Suppressor macrophage treated with lipopolysaccharide for 1 hour (primary cell): ENCODE measurements at places on chromosomes 12 and 14.

- DNase-seq: no peak
These were observed 6.2 kb downstream of the IFT43 start for GRCh38 chr14:75991753-75992152.

- DNase-seq: peak; percentile 22
These were observed 53.3 kb downstream of the IRAK3 start for GRCh38 chr12:66242311-66242710.

DNA sequence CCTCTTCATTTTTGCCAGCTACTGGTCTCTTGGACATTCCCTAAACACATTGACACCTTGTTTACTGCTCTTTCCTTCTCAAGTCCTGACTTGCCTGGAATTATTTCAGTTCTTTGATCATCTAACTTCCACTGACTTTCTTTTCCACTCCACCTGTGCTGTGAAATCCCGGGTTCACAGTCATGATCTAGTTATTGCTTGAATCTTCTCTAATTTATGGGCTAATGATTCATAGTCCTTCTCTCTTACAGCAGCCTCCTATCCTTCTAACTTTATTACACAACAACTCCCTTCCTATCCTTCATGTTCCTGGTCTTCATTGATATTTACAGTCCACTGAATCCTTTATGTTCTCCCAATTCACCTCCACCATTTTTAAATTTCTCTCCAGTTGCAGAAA is 260.1 kb downstream of the C12orf75 start:
- no peak for DNase-seq

DNA sequence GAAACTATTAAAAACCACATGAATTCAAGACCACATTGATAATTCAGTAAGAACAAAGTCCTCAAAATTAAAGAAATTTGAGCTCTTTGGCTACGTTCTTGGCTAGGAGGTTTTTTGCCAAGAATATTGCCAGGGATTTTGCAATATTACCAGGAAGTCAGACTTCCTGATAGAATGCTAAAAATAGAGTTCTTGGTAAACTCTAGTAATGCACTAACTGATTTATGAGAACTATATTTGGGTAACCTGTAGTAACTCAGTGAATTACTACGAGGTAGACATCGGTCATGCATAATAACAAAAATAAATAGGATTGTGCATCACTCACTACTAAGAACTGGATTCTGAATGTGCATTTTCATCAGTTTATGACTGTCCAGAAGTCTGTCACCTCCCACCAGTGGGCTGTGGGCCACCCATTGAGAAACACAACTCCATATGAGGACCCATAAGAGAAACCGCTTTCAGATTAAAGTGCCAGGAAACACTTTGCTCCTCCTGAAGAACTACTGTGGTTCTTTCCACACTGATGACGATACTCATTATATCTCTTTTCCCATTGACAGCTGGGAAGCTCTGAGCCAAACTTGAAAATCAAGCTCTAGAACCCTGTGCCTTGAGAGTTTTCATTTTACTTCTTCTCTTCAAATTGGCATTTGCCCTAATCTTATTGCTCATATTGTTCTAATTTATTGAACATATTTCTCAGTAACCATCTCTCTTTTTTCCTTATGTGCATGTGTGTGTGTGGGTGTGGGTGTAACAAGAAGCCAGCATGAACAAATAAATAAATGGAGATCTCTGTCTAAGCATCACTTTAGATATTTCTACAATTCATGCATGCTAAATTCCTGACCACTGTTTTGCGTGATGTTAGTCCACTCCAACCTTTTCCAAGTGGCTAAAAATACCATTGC is 116.6 kb downstream of the BCL11B start:
- DNase-seq: peak; percentile 7

DNA sequence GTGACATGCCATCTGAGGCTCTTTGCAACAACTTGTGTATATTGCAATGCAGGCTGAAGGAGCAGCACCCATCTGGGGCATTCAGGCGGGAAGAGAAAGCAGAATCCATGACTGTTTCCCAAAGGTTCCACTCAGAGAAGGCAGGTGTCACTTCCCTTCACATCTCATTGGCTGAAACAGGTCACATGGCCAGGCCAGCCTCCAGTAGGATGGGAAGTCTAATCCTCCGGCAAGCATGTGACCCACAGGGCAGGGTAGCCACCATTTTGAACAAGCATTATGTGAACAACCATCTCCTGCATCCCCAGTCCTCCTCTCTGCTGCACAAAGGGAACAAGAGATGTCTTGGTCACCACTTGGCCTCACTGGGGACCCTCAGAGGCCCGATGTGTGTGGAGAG is 70.6 kb downstream of the RIN3 start:
- DNase-seq: no peak

DNA sequence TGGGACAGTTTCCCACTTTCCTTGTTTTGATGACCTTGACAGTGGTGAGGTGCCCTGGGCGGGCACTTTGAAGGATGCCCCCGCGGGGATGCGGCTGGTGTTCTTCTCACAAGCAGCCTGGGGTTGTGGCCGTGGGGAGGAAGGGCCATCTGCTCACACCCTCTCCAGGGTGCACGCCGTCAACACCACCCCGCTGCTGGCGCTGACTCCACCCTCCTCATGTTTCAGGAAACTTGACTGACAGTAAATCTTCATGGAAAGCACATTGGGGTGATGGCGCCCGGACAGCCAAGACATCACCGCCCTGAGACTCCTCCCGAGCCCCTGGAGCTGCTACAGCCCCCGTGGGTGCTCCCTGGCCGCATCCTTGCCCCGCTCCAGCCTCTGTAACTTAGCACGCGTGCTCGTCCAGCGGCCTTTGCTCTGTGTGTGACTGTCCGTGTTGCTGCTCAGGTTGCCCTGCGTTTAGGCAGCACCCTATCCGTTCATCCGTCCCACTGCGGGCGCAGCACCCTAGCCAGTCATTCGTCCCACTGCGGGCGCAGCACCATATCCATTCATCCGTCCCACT is 150.2 kb upstream of the C14orf180 start:
- DNase-seq: no peak

DNA sequence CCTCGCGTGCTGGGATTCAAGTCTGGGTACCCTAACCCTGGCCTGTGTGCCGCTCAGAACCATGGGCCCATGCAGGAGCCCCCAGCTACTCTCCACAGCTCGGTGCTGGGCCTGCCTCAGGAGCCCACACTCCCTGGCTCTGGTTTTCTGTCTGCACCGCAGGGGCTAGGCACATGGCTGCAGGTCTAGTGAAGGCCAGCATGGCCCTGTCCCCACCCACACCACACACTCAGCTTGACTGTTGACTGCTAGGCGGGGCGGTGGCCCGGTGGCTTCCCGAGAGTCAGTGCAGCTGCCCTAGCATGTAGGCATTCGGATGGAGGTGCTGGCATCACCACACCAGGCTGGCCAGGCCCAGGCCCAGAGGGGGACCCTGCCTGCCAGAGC is 7.9 kb downstream of the INF2 start:
- no peak for DNase-seq

DNA sequence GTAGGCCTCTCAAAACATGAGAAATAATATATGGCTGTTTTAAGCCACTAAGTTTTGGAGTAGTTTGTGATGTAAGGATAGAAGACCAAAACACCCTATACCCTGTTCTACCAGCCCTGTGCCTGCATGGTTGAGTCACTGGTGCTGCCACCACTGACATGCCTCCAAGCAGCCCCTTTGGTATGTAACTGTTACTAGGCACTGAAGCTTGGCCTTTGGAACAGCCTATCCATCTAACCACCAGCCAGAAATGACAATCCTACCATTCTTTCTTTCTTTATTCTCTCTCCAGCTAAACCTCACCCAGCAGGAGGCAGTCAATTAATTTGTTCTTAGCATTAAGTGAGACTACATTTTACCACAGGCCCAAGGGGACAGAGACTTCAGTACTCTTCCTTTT is 240.3 kb downstream of the MSRB3 start:
- DNase-seq: no peak

GRCh38 chr14:60350366-60350720 is 101.3 kb downstream of the PPM1A start:
- DNase-seq: no peak

- no peak for DNase-seq
These were observed 51.3 kb downstream of the CCDC85C start for GRCh38 chr14:99552572-99553216.

DNA sequence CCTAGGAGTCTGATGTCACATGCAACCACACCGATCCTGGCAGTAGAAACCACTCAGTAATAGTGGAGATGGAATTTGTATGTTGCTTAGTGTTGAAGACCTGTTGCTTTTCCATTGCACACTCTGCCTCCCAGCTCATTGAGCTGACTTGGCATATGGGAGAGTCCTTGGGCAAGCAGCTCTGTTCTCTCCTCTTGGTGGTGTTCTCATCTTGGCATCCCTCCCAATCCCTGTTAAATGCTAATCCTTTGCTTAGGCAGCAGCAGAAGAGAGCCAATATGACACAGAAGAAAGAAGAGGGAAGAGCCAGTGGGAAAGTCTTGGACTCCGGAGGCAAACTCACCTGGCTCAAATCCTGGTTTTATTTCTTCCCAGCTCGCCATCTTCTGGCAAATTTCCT is 178.0 kb upstream of the CAND1 start:
- no peak for DNase-seq

DNA sequence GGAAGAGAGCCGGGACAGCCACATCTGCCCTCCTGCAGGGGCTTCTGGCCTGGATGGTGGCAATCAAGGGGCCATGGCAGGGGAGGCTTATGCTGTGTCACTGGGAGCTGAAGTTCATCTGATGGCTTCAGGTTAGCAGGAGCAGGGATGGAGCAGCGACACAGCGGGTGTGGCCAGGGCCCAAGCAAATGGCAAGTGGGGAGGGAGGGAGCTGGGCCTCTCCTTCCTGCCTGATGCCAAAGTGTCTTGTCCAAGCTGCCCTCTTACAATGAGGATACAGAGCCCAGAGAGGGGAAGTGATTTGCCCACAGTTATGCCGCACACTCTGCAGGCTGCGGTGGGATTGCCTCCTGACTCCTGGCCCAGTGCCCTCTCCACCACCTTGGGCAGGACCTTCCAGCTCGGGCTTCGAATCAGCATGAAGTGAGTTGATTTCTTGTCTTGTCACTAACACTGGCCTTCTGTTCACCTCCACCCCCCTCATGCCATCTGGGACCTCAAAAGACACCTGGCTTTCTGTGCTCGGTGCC is 51.3 kb downstream of the IQSEC3 start:
- no peak for DNase-seq

DNA sequence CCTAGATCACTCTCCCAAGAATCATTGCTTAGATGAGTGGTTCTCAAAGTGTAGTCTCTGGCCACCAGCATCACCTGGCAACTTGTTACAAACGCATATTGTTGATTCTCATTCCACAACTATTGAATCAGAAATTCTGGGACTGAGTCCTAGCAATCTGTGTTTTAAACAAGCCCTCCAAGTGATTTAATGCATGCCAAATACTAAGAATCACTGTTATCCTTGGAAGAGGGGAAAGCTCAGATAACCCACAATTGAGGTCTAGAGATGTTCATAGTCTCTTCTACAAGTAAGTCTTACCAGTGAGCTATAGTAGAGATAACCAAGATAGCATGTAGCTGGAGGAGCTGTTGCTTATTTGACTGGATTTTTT is 666.6 kb downstream of the DIO2 start:
- DNase-seq: no peak

- peak; percentile 61 for DNase-seq
These were observed 601 bp downstream of the KLC1 start for GRCh38 chr14:103629503-103630121.

- no peak for DNase-seq
These were observed 64.7 kb upstream of the GNPNAT1 start for GRCh38 chr14:52856139-52856538.

DNA sequence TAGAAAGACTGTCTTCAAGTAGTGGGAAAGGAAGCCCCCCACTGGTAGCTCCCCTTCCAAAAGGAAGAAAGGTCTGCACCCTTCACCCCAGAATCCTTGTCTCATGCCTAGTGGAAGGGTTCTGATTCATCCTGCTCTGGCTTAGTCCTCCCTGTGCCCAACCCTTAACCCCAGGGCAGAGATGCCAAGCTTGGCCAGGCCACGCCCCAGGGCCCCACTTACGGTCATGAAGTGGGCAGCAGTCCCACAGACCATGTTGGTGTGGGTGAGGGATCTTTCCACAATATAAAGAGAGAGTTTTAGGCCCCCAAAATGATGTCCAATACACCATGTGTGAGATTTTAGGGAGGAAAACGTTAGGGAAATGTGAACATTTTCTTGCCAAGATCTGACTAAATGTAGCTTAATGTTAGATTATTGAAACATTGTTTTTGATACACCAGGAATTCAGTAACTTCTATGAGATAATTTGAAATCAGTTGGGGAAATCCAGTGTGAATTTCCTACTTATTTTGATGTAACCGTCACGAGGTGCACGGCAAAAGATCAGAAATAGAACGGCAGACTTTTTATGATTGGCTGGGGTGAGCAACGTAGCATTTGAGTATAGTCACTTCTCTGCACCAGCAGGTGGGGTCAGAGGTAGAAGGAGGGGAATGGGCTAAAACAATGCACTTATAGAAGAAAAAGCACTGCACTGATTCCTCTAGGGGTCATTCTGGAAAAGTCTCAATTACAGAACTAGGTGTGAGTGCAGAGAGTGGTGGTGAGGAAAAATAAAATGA is 8.2 kb upstream of the SSPN start:
- peak; percentile 53 for DNase-seq

DNA sequence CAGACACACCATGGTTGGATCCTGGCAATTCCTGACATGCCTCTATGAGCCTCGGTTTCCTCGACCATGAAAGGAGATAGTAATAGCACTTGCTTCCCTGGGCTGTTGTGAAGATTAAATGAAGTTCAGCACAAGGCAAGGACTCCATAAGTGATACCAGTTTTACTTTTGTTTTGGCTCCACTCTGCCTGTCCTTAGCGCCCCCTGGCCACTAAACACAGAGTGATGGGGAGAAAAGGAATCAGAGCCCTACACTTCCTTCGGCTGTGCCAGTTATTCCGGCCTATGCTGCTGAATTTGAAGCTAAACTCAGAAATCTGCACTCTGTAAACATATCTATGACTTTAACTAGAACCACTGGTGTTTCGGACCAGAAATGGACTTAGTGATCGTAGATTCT is 173.8 kb downstream of the C12orf75 start:
- DNase-seq: no peak

- no peak for DNase-seq
These were observed 382.9 kb downstream of the SYT1 start for GRCh38 chr12:79247494-79247893.

- DNase-seq: no peak
These were observed 23.1 kb upstream of the NKX2-8 start for GRCh38 chr14:36605506-36605857.

DNA sequence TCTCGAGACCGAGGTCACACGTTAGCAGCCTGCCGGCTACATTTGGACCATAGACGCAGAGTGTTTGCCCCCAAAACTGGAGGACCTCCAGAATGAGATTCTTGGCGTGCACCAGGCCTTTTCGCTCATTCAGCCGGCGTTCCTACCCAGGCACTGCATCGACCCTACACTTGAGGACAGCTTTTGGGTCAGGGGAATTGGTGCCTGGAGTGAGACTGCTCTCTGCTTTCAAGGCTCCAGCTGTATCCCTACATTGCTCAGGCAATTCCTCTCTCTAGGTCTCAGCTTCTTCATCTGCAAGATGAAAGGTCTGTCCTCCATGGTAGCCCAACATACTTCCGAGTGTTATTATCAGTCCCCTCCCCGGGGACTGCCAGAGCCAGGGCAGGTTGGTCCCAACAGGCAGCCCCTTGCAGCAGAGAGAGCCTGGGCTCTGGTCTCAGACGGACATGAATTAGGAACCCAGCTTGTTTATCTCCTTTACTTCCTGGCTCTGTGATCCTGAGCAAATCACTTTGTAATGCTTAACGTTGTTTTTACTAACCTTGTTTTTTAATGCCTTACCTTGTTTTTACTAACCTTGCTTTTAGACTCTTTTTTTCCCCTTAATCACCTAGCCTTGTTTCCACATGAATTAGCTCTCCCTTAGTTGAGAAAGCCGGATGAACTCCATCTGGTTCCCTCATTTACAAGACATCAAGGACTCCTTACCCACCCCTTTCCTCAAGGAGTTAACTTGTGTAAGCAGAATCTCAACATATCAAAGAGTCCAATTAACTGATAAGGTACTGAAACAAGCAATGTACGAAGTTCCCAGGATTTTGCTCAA is 892 bp downstream of the TCHP start:
- DNase-seq: no peak
